HTR-8/SVneo (cell line): ENCODE measurements at places on chromosomes 3 and 15.

DNA sequence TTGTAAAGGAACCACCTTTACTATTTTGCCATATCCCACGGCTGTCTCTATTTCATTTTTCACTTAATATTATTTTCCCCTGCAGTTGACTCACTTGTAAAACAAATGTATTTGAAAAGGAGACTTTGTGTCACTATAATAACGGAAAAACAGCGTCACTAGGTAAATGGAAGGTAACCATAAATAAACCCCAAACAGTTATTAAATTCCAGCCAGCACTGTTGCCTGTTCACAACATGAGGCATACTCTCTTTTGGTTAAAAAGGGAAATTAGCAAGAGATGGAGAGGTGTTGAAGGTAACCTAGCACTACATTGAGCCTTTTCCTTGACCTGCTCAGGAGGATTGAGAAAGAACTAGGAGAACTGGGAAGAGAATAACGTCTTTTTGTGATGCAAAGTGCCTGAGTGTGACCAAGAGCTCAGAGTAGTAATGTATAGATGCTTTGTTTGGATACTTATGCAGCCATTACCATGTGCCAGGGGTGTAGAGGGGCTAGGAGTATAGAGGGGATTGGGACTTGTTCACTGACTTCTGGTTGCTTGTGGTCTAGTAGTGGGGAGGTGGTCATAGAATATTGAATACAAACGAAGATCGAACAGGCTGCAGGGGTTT, 19.6 kb downstream of the FLNB start:
- DNase-seq = no peak

DNA sequence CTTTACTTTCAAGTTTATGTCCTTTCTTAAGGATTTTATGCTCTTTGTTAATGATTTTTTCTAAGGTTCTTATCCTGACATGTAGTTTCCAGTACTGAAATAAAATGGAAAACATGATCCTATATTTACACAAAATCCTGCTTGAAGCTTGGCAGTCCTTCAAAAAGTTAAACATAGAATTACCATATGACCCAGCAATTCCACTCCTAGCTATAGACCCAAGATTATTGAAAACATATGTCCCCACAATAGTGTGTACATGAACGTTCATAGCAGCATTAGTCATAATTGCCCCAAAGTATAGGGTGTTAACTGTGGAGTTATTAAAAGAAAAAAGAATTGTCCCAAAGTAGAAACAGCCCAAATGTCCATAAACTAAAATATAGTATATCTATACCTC, 33.2 kb downstream of the ITGB5 start:
- no peak for DNase-seq

- DNase-seq = peak; percentile 38
These were observed 17.8 kb downstream of the SPATA12 start for GRCh38 chr3:57078344-57078634.

DNA sequence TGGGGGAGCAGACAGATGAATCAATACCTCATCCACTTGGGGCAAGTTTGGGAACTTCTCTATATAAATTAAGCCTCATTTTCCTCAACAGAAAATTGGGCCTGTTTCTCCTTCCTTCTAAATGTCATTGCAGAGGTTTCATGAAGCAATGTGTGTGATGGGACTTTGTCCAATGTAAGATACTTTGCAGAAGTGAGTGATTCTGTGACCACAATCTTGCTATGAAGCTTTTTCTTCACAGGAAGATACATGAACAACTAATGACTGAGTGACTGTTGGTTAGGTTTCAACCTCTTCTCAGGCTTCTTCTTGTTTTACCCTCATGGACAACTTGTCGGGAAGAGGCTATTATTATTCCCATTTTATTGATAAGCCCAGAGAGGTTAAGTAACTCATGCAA, 11.0 kb downstream of the TMEM45A start:
- DNase-seq = no peak

DNA sequence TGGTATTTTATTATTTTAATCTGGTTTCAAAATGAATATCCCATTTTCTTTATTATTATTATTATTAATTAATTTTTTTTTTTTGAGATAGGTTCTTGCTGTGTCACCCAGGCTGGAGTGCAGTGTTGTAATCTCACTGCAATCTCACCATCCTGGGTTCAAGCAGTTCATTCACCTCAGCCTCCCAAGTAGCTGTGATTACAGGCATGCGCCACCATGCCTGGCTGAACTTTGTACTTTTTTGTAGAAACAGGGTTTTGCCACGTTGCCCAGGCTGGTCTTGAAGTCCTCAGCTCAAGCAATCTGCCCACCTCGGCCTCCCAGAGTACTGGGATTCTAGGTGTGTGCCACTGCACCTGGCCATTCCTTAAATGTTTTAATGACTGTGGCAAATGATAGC, 28.6 kb downstream of the DAG1 start:
- no peak for DNase-seq

DNA sequence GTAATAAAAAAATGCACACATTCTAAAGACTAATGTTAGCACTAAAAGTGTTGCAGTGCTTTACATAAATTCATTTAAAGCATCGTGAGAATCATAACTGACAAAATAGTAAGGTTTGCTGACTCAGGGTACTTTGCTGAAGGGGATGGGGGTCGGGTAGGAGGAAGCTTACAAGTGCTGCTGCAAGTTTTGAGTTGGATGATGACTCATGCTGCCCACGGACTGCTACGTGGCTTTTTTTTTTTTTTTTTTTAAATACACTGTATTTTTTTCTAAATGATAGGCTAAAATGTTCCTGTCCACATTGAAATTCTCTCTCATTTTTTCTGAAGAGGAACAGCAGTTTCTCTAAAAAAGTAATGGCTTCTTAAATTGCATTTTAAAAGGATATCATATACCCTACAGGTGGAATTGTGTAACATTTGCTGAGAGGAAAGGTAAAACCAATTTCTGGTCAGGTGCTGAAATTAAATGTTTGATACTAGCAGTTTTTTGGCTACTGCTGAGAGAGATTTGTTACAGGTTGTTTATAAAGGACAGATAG, 2.2 kb downstream of the MAPK6 start:
- peak; percentile 75 for DNase-seq

- no peak for DNase-seq
These were observed 331 bp downstream of the RNU6-1 start for GRCh38 chr15:67839499-67839928.

GRCh38 chr15:97791824-97792792, 168.4 kb upstream of the ARRDC4 start:
- no peak for DNase-seq

- no peak for DNase-seq
These were observed 69.6 kb downstream of the SLC12A8 start for GRCh38 chr3:125142940-125143339.

- DNase-seq = no peak
These were observed 541 bp upstream of the SLC6A11 start for GRCh38 chr3:10815487-10815886.

DNA sequence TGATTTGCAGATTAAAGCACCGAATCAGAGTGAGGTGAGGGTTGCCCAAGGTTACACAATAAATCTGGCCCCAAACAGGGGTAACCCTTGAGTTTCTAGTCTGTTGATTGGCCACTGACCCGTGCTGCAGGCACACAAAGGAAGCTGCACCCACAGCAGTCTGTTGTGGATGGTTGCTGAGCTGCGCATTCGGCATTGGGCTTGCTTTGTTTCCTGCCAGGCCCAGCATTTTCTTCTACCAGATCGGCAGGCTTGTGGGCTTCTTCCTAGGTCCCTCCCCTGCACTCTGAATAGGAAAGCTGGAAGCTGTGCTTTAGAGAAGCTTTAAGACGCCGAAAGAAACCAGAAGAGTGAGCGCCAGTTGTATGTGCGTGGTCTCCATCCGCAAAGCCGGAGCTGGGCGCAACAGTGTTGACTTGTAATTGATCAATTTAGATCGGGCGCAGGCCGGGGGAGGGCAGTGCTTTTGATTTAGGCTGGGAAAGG, 12.1 kb downstream of the B3GNT5 start:
- no peak for DNase-seq

GRCh38 chr3:177484926-177485325, 287.6 kb upstream of the TBL1XR1 start:
- DNase-seq = no peak

GRCh38 chr3:30641416-30642251, 35.2 kb downstream of the TGFBR2 start:
- DNase-seq = no peak

DNA sequence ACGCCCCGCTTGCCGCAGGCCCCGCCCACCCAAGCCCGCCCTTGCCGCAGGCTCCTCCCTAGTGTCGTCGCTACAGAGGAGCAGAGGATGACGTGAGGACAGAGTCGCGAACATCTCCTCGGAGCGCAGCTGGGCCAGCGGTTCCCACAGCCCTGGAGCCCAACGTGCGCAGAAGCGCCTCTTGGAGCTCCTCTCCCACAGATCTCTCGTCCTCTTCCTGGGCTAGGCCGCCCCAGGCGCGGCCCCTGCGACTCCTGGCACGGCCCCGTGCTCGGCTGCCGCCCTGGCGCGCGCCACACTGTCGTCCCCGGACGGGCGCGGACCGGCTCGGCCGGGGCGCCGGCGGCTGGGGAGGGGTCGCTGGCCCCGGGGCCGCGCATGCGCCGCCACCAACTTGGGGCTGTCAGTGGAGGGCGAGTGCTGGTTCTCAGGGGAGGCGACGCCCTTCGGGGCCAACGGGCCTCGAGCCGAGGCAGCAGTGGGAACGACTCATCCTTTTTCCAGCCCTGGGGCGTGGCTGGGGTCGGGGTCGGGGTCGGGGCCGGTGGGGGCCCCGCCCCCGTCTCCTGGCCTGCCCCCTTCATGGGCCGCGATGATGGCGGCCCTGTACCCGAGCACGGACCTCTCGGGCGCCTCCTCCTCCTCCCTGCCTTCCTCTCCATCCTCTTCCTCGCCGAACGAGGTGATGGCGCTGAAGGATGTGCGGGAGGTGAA, at the start of gene TRPC1:
TSS of gene TRPC1 (plus strand) at position 67 of the 714 bp plus-strand sequence. CDS start at position 593, 526 bp downstream.
- DNase-seq = peak; percentile 96

DNA sequence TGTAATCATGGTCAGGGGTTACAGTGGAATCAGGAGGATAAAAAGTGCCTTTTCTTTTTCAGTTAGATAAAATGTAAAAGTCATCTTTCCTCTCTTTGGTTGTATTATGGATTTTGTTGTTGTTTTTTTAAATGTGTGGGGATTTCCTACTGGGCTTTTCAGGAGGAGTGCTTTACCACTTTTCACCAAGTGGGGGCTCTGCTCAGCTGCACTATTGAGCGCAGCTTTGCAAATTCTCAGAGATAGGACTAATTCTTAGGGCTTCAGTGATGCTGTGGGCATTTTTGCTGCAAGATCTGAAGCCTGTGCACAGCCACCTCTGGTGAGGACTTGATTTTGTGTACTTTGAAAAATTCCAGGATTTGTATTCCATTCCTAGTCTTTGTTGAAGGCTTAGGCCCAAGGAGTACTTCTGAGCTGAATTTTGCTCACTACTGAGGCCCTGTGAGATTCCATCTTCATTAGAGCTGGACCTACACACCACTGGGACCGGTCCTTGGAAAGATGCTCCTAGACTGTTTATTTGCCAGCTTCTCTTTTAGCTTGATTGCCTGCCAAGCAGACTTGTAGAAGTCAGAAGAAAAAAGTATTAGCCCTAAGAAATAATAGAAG, 7.5 kb downstream of the GNB5 start:
- peak; percentile 17 for DNase-seq

- DNase-seq = peak; percentile 89
These were observed 32.9 kb upstream of the MTMR10 start for GRCh38 chr15:31024330-31024729.

DNA sequence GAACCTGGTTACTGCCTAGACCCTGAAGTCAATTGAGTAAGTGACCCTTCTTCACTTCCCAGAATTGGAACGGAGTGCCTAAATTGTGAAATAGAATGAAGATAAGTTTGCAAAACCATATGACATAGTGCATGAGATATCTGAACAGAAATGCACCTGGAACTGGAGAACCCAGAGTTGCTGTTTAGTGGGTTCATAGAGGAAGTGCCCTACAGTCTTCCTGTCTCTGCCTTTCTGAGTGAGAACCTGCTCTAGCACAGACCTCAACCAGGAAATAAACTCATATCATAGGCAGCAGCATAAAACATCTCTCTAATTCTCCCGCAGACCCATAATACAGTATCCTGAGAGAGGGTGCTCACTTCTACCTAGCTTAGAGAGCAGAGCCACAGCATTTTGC, 82.9 kb downstream of the EOMES start:
- no peak for DNase-seq

DNA sequence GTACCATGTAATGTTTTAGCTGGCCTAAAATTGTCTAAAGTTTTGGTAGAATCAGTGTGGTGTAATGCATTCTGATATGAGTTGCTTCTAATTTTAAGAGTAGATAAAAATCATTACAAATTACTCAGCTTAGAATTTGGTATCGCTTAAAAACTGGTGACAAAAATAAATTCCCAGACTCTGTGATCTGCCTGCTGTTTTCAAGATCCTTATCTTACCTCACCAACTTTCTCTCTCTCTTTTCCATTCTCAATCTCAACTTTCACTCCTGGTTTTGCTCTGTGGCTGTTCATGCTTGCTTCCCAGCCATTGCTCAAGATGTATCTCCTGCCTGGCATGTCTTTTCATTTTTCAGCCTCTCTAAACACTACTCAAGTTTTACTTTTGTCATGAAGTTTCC, 45.7 kb downstream of the TCF12 start:
- no peak for DNase-seq

GRCh38 chr3:115680803-115681345, 57.6 kb downstream of the GAP43 start:
- no peak for DNase-seq

GRCh38 chr3:157527131-157527881, 24.1 kb upstream of the VEPH1 start:
- DNase-seq = no peak

DNA sequence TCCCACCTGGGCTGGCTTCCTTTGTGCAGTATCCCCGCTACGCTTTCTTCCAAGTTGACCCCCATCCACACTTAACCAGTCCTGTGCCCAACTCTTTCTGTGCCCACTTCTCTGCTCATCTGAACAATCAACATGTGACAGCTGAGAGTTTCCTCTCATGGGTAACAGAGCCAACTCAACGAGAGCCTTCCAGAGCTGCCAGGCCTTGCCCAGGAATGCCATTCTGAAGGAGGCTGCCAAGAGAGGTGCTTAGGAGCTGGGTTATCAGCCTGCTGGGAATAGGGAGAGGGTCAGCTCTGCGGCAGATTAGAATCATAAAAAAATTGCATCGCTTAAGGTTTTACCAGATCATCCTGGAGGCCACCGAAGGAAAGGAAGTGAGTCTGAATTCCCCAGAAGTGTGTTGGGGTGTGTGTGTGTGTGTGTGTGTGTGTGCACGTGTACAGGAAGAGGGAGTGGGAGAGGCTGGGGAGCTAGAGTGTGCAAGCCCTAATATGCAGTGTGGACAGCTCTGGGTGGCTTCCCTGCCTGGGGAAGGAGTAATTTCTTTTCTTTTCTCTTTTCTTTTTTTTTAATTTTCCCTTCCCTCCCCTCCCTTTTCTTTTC, 66.7 kb downstream of the ITGA11 start:
- DNase-seq = no peak
